ENCODE measurements at places on chromosomes 5 and 9.

- DNase-seq, result no peak
These were observed 118.3 kb downstream of the SYK start for GRCh38 chr9:90919883-90920282.

- DNase-seq, result no peak
These were observed 155.0 kb downstream of the MAN2A1 start for GRCh38 chr5:109844695-109845094.

DNA sequence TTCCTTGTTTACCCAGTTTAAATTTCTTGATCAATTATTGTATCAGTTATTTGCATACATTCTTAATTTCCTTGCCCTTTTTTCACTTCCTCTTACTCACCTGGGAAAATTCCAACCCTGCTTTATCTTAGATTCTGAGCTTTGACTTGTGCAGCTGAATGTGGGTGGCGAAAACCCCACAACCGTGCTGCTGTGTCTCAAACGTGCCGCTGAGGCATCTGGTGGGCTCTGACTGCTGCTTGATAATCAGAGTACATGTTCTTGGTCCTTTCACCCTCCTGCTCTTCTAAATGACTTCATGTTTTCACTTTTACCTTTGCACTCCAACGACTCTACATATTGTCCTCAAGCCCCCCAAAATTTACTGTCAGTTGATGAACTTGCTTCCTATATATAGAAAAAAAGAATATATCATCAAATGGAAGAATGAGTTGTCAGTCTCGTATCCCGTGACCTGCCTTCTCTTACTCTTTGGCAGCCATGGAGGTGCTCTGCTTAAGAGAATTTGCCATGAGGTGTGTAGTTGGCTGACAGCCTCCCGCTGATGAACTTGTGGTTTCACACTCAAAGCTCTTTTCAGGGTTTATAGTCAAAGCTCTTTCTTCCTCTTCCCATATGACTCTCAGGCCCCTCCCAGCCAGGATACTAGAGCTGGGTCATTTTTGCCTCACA lies 14.0 kb upstream of the JAK2 start:
- DNase-seq, result peak; percentile 62

- no peak for DNase-seq
These were observed 2.1 kb upstream of the PSIP1 start for GRCh38 chr9:15512889-15513288.

DNA sequence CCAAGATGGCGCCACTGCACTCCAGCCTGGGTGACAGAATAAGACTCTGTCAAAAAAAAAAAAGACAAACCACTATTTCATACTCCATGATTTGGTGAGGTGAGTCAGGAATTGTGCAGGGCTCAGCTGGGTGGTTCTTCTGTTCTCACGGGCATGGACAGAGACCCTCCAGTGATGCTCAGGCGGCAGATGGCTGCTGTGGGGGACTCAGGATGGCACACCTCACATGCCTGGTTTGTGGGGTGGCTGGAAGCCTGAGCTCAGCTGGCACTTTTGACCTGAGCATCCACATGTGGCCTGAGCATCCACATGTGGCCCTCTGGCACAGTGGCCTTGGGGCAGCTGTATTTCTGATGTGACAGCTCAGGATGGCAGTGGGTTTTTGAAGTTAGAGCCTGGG lies 217.2 kb downstream of the IRX2 start:
- DNase-seq, result no peak

DNA sequence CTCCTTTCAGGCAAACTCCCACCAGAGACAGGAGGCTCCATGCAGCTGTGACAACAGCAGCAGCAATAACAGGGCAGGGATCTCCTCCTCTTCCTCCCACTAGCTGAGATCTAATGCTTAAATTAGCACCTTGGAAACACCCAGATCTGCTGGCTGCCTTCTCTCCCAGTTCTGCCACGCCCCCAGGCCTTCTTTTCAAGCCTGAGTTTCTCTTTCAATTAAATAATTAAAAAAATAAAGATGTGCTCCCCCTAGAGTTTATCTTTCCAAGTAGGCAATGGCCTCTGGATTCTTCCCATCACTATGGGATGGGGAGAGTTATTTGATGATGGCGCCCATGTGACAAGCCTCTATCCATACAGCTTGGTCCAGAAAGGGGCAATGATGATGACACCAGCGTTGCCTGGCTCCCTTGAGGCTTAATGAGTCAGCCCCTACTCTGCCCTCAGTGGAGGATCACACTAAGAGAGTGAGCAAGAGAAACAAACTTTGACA lies 3.8 kb downstream of the FAM219A start:
- DNase-seq, result peak; percentile 6

DNA sequence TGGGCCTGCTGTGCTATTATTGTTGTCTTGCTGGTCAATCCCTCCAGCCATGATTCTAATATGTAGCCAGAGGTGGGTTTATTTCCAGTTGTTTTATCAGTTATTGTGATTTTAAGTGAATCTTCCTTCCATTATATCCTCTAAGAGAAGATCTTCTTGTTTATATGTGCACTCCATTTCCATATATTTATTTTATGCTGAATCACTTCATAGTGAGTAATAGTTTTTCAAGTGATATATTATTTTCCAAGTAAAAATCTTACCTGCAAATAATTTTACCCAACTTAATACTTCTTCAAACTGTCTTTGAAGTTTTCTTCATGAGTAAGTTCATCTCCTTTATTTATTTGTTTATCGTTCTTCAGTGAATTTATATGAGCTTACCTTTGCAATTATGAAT lies 13.5 kb upstream of the GPR150 start:
- DNase-seq, result no peak

All from stimulated activated CD4-positive, alpha-beta T cell treated with anti-CD3 and anti-CD28 coated beads, Interleukin-15, amount 100 ng/mL, for 1 hour (primary cell).